Foreskin keratinocyte (primary cell): ENCODE measurements at places on chromosomes 12 and 14. TPM values are rescaled to one million over a fixed set of nuclear protein-coding genes. Genes with fewer than 3 reads are reported as not detected.

DNA sequence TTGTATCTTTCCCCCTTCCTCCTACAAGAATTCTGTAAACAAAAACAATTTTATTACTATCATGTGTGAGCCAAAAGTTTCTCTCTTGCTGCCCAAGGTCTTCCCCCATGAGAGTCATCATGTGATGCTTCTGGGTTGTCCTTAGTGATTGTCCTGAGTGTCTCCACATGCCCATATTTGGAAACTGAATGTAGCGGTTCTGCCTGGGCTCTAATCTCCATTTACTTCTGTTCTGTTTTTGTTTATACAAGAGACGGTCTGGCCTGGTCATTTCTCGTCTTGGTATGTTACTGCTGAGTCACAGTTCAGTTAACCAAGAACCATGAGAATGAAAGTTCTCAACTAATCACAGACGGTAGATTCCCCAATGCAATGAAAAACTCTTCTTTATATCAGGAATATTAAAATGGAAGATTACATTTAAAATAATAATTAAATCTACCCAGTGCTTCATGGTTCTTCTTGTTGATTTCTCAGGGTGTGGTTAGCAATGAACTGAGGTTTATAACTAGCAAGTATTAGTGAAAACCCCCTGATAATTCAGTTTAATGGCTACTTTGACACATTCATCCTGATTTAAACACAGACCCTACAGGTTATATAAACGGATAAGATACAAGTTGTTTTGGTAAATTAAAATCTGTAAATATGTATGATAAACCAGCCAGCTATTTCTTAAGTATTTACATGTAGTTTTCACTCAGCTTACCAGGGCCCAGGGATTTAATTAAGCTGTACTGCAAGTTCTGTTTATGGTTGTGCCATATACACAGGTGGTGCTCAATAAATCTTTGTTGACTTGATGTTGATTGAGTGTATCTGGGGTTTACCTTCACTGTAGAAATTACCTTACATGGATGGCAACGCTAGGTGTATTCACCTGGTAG lies 81.1 kb downstream of the PELI2 start:
- no peak for DNase-seq

- DNase-seq, result no peak
Measured at GRCh38 chr12:107126796-107127481, 33.6 kb upstream of the CRY1 start.

GRCh38 chr14:51648296-51648695 lies 3.4 kb upstream of the FRMD6 start:
- no peak for DNase-seq

GRCh38 chr12:115763982-115764621 lies 513.4 kb downstream of the MED13L start:
- peak; percentile 35 for DNase-seq

GRCh38 chr12:91590966-91591638 lies 408.5 kb upstream of the DCN start:
- no peak for DNase-seq

- DNase-seq, result no peak
Measured at GRCh38 chr14:74804219-74804825, 41.2 kb downstream of the YLPM1 start.

- peak; percentile 90 for DNase-seq
Measured at GRCh38 chr14:58898655-58899316, 261.0 kb downstream of the DACT1 start.

DNA sequence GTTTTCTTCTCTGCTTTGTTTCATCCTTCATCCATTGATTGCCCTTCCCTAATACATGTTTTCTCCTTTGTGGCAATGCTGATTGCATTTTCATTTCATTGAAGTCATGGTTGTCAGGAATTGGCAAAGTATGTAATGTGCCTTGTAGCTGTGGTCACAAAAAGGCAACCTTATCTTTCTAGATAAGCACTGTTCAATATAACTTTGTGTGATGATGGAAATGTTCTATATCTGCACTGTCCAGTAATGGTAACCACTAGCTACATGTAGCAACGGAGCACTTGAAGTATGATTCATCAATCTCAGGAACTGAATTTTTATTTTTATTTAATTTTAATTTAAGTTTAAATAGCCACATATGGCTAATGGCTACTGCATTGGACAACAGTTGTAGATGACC lies 79.8 kb downstream of the PCNX1 start:
- peak; percentile 10 for DNase-seq

DNA sequence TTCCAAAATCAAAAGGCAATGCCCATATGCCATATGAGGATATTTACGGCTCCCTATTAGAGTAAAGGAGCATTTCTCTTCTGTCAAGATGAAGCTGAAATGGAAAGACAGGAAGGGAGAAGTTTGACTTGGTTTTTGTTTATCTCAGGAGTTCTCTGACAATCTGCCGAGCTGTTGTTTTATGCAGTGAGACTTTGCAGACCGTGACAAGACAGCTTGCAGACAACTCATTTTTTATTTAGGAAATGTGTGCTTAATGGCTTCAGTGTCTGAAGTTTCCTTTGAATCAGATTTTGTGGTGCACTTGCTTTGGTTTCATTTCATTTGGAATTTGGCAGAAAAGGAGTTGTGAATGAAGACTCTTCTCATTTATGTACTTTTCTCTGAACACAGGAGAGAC lies 145.4 kb downstream of the C12orf50 start:
- DNase-seq, result no peak

- DNase-seq, result peak; percentile 81
Measured at GRCh38 chr12:92439420-92439805, 263.4 kb upstream of the PLEKHG7 start.

DNA sequence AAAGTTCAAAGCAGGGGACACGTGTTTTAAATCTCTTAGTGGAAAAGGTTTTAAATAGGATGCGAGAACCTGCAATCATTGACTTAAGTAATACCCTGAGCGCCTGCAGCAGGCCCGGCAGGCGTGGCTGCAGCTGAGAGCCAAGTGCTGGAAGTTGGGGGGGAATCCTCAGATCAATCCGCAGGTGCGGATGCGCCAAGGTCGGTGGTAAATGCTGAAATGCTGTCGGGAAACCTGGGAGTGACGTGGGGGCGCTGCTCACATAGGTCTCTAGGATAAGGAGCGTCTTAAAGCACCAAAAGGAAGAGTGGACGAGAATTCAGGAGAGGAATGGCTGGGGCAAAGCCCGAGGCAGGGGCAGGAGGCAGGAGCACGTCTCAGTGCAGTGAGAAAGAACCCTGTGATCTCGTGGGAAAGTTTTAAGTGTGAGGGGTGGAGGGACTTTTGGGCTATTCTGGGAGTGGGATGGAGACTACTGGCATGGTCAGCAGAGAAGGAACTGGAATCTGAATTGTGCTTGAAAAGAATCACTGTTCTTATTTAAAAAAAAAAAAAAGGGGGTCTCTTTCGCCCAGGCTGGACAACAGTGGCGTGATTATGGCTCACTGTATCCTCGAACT lies 883 bp upstream of the CDCA4 start:
- DNase-seq, result peak; percentile 55

GRCh38 chr12:104654665-104655609 lies 198.2 kb downstream of the CHST11 start:
- DNase-seq, result no peak

GRCh38 chr14:38824706-38825105 lies 278.3 kb downstream of the SEC23A start:
- DNase-seq, result no peak

DNA sequence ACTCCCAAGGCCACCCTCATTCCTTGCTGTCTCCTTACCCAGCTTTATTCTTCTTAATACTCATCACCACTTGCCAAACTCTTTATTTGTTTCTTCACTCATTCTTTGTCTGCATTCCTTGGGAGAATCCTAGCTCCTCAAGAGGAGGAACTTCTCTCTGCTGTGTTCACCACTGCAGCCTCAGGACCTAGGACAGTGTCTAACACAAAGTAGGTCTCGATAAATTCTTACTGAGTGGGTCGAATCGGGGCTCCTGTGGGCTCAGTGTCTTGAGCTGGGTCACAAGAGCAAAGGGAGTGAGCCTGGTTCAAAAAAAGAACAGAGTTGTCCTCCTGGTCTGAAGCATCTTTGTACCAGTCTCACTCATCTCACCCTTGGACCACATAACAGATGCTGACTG lies 224.1 kb upstream of the TMEM132C start:
- no peak for DNase-seq

DNA sequence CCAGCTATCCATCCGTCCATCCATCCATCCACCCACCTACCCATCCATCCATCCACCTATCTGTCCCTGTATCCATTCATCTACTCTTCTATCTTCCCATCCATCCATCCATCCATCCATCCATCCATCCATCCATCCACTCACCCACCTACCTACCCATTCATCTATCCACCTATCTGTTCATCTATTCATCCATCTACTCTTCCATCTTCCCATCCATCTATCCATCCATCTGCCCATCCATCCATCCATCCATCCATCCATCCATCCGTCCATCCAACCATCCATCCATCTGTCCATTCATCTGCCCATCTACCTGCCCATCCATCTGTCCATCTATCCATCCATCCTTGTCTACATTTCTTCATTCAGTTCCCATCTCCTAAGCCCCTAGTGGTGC lies 17.8 kb upstream of the HHIPL1 start:
- DNase-seq, result no peak

GRCh38 chr14:38238878-38239277 lies 17.0 kb downstream of the CLEC14A start:
- no peak for DNase-seq

GRCh38 chr12:14239935-14240872 lies 125.3 kb upstream of the ATF7IP start:
- peak; percentile 86 for DNase-seq

- DNase-seq, result no peak
Measured at GRCh38 chr12:119325813-119326212, 8.7 kb upstream of the CCDC60 start.

DNA sequence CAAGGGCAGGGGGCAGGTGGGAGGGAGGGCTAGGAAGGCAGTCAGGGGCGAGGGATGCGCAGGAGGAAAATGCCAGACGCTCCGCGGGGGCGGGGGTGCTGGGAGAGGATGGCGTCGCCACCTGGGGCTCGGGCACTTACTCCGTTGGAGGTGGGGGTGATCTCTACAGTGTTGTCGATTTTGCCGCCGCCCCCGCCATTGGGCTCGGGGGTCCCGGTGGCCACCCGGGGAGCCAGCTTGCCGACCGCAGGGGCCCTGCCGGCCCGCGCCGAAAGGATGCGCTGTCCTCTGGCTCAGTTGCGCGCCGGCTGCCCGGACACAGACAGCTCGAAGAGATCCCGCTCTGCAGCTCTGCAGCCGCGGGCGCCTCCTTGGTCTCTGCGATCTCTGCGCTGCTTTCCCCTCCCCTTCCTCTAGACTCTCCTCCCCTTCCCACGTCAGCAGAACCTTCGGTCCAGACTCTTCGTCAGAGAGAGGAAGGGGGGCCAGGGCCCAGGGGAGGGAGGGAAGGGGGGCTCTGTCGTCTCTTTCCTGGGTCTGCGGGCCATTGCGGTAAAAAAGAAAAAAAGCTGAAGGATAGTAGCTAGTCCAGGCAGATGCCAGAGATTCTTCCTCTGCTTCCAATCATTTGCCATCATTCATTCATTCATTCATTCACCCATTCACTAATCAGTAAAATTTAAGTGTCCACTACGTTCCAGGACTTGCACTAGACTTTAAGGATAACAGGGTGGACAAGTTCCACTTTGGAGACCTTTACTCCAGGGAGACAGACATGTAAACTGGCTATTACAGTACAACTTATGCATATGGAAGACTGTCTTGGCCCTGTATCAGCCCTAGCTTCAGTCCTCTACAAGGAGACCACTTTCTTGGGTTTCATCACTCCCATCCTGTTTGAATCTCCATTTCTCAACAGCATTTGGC lies at the start of gene SLC22A17:
Gene SLC22A17, minus strand, starts transcription at position 382 of the 927 bp plus-strand sequence.
- DNase-seq, result peak; percentile 29

DNA sequence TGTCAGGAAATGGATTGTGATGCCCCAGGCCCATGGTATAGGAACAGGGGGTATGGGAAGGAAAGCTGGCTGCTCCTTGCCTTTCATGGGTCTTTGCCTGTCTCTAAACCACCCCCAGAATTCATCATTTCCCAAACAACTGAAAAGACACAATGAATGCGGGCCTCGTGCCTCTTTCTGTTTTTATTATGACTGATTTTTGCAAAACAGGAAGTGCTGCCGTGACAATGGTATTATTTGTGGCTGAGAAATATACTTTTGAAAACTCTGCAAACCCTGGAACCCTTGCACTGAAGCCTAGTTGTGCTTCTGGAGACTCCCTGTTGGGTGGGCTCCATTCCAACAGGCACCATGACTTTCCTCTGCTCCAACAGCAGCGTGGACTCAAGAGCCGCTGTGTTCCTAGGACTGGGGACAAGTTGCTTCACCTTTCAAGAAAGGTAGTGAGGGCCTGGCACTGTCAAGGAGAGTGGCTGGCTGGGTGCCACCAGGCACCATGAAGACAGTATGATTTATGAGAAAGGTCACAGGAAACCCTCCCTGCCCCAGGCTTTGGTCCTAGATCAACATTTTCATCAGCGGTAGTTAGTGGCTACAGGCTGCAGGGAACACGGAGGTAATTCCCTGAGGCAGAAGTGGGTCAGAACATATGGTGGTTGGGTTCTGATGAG lies 4.8 kb upstream of the DGLUCY start:
- DNase-seq, result no peak

DNA sequence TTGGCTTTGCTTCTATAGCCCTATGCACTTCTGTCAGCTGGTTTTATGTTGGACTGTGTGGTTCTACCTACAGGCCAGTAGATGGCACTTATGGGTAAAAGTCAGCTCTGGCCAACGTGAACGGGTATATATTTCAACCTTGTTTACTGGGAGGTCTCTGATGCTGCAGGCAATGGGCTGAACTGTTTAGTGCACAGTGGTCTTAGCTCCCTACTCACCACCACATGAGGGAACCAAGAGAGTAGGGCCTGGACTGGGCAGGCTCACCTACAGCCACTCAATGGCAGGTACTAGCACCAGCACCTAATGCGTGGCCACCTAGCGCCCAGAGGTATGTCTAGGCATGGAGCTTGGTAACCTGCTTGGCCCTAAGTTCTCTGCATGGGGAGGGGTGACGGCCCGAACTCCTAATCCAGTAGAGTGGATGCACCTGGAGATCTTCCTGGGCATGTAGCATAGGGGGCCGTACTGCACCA lies 481.8 kb downstream of the TMEM117 start:
- DNase-seq, result no peak

DNA sequence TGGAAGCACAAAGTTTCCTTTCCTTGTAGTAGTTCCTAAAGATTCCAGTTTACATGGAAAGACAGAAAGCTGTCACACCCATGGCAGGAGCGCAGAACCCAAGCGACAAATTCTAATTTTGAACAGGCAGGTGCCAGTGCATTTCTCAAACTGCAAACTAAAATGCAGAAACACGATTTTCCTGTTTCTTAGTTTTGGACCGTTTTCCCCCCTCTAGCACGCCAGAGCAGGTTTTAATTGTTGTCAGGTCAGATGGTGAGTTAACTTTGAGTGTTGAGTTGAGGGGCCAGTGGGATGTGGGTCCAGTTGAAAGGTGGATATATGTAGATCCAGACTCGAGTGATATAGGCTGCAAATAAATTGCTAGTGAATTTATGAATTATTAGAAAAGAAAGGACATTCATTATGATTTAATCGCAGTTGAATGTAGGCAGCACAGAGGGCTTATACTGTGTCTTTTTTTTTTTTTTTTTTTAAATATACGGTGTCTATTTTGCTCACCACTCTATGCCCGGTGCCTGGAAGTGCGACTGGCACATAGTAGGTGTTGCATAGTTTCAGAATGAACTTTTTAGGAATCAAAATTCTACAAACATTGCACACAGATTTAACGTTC lies 909 bp upstream of the ETFBKMT start:
- no peak for DNase-seq

The C14orf93 gene
- 7.9 and 9.2 TPM in 2 replicates for total RNA-seq

The CNTN1 gene
- total RNA-seq, result 35.6 and 74.6 TPM in 2 replicates

The MARS1 gene
- 215 and 307 TPM in 2 replicates for total RNA-seq

The CD4 gene
- not detected in 2 replicates for total RNA-seq

The OR2AP1 gene
- not detected in 2 replicates for total RNA-seq

The GYS2 gene
- not detected in 2 replicates for total RNA-seq

The SLCO1B1 gene
- total RNA-seq, result not detected in 2 replicates

The PRH1 gene
- total RNA-seq, result 7.4 and 8.6 TPM in 2 replicates

The TAS2R30 gene
- total RNA-seq, result 0.49 and 0.58 TPM in 2 replicates

The CYP27B1 gene
- 41.8 and 52.1 TPM in 2 replicates for total RNA-seq
